COLO829 (cell line): ENCODE measurements at places on chromosomes 16 and 17.

- no peak for DNase-seq
Measured at GRCh38 chr17:8021565-8022359, 17.1 kb upstream of the ALOX15B start.

DNA sequence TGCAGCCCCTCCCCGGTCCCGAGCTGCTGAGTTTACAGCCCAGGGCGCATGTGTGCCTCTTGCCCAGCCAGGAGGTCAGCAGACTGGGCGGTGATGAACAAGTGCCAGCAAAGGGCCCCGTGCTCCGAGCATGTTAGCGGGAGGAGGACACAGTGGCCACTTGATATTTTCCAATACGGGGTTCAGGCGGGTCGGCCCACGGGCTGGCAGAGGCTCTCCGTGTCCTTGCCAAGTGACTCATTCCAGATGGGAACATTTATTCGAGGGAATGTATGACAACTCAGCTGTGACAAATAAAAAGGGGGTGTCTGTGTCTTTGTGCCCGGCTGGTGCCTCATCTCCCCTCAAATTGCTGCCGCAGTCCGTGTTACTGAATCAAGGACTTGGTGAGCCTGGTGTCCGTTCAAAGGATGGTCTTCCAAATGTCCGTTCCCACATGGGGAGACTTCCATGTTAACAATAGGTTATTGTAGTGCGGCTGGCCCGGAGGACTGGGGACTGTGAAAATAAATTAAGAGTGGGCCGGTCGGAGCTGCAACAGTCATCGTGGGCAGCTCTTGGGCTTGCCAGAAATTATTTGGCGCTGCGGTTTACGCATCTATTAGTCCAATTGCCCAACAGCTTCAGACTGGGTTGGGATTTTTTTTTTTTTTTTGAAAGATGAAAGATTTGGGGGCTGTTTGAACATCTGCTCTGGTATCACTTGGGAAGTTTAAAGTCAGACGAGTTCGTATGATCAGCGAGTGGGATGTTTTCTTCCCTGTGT lies 174.0 kb upstream of the CIBAR2 start:
- DNase-seq, result no peak

DNA sequence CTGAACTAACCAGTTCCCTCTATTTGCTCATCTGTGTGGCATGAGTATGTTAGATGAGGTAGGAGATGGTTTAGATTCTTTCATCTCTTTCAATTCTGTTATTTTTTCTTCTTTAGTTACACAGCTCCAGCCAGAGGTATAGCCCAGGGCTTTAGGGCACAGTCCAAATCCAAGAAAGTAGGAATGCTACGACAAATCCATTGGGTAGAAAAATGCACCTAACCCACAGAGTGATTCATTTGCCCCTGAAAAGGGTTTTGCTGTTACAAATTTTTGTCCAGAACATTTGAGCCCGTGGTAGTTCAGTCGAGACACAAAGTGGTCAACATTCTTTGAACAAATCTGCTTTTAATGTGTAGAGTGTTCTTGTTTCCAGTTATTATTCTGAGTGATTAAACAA lies 250.7 kb downstream of the HS3ST3A1 start:
- no peak for DNase-seq

DNA sequence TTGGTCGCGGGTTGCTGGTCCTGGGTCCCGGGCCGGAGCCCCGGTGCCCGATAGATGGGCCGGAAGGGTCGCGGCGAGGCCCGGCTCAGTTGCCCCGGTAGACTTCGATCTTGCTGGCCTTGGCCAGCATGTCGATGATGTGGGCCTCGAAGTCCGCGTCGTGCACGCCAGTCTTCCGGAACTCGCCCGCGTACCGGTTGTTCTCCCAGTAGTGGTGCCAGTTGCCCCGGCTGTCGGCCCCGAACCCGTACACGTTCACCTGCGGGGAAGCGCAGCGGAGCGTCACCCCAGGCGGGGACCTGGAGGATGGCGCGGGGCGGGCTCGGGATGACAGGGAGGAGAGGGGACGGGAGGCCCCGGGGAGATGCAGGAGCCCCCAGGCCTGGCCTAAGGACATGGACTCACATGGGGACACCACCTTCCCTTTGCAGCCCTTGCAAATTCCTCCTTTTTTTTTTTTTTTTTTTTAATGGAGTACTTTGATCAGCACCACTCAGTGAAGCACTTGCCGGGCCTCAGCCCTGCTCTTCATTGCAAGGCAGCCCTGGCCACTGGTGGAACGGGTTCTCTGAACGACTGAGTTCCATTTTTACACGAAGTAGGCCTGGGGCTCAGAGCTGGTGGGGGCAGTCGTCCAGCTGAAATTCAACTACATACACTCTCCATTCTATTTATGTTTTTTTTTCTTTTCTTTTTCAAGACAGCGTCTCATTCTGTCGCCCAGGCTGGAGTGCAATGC lies 35.1 kb downstream of the DDX19A start:
- DNase-seq, result no peak

DNA sequence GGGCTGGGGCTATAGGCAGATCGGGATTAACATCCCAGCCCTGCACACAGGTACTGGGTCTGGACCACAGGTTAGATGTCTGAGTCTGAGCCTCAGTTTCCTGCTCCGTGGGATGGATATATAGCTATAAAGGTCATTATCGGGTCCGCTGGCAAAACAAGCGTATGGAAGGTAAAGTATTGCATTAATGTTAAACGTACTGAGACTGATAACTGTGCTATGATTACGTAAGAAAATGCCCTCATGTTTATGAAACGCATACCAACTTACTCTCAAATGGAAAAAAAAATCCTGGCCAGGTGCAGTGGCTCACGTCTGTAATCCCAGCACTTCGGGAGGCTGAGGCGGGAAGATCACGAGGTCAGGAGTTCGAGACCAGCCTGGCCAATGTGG lies 135.2 kb downstream of the CCDC182 start:
- no peak for DNase-seq

DNA sequence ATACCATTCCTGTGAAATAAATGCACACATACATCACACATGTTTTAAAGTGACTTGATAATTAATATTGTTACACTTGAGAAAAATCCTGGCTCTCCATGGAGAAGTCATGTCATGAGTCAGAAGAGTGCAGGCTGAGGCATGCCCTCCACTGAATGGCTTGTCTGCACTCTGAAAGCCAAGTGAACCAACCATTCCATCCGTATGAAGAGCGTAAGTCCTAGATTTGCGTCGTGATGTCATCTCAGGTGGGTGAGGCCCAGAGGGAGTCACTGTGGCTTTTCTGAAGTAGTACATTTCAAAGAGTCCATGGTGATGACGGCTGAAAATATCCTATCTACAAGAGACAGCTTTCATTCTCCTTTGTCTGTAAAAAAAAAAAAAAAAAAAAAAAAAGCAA lies 83.5 kb upstream of the IRX5 start:
- no peak for DNase-seq

DNA sequence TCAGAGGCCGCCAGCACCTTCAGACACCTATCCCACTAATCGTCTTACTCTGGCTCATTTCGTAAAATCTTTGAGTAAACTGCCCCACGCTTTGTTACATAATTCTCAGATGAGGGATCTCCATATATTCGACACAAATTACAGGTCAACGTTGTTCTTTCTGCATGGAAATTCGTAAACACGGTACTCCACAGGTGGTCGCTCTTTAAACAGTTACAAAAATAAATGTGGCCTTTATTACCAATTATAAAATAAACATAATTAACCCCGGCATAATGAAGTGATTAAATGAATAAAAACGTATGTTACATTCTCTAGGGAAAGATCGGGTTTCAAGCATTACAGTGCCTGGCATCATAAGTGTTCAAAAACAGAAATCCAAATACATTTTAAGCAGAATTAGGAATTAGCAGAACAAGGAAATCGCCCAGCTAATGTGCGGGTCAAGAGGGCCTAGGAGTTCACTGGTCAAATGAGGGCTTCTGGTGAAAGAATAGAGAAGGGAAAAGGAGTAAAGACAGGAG lies 943 bp upstream of the PIP4K2B start:
- no peak for DNase-seq

- DNase-seq, result no peak
Measured at GRCh38 chr16:66691234-66691633, 5.3 kb downstream of the CMTM4 start.

DNA sequence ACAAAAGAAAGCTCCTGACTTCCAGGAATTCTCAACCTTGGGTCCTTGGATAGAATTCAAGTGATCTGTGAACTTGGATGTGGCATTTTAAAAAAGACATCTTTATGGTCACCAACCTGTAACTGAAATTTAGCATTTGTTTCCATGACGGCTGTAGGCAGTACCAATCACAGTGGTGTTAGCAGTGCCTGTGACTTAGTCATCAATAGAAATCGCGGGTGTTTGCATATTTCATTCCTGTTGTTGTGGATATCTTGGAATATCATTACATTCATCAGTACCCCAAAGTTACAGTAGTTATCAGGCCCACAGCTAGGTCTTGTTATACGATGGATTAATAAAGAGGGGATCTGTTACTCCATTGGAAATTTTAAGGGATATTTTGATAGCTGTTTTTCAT lies 81.6 kb downstream of the CMIP start:
- DNase-seq, result no peak

- DNase-seq, result no peak
Measured at GRCh38 chr16:54437401-54437800, 150.8 kb upstream of the IRX3 start.
